Fibroblast of villous mesenchyme (primary cell): ENCODE measurements at places on chromosomes 1 and 21. TPM values are rescaled to one million over a fixed set of nuclear protein-coding genes. Genes with fewer than 3 reads are reported as not detected.

- DNase-seq = no peak
Observed at GRCh38 chr1:86389307-86389706, 6.8 kb downstream of the ODF2L start.

DNA sequence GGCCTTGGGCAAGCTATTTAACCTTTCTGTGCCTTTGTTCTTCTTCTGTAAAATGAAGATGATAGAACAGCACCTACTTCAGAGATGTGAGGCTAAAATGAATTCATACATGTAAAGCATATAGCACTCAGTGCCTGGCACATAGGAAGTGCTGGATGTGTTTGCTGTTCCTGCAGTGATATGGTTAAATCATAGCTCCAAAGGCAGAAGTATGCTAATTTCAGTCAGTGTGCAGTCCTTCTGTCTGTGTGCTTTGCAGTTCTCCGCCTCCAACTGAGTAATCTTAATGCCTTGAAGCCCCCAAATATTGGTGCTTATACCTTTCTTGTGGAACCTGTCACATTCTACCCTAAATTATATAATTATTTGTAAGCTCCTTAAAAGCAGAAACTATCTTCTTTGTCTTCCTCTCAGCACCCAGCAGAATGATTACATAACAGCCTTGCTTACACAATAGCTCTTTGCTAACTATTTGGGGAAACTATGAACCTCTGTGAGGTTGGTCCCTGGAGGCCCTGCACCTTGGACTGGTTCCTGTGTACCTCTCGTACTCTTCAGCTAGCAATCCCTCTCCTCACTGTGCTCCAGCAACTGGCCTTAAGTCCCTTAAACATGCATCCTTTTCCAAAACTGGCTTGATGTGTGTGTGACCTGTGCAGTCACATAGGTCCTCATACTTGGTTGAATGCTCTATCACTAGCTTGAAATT, 57.0 kb upstream of the CACYBP start:
- peak; percentile 23 for DNase-seq

DNA sequence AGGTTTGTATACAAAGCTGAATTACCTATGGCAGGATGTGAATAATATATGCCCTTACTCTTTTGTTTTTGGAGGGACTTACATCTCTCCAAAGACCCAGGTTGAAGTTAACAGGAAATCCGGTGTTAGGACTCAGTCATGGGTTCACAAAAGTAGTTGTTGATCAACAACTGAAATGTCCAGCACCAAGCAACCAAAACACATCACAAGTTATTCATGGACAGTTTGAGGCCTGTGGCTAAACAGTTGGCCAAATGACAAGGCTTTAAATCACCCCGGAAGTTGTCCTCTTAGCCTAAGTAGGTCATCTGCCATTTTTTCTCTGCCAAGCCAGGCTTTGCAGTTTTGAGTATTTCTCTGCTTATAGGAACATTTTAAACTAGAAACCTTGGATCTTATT, 89.9 kb downstream of the CD247 start:
- DNase-seq = peak; percentile 71

DNA sequence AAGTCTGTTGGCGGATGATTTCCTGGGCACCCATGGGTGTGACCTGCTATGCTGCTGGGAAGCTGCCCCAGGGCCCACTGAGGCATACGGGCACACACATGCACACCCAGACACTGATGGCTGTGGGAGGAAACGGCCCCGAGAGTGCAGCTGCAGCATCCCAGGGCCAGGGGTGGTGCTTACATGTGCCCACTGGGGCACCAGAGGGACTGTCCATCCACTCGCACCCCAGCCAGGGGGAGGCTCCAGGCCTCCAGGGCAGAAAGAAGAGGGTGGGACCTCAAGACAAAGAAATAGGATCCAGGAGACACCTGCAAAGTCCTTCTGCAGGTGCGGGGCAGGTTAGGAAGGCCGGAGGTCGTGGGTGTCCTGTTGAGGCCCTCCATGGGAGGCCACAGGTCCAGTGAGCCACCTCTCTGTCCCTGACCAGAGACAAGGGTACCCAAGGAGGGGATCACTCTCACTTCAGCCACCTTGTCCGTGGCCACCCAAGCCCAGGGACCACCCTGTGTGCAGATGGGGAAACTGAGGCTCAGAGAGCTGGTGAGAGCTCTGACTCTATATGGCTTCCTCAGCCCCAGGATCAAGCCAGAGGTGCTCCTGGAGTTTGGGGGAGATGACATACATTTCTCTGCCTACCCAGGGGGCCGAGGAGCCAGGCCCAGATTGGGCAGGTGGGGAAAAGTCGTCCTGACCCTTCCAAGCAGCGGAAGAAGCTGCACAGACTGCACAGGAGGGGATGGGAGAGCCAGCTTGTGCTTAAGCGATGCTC, 57.1 kb downstream of the WNT9A start:
- no peak for DNase-seq

The KLHDC9 gene
- 1.9 and 2.2 TPM in 2 replicates for total RNA-seq

GRCh38 chr1:112817555-112818373, 102.6 kb upstream of the PPM1J start:
- DNase-seq = no peak

The LCE2A gene
- 0.43 TPM in 1 of 2 replicates, not detected in the other for total RNA-seq

- DNase-seq = peak; percentile 8
Observed at GRCh38 chr1:202844935-202845334, 34.2 kb downstream of the PCAT6 start.

DNA sequence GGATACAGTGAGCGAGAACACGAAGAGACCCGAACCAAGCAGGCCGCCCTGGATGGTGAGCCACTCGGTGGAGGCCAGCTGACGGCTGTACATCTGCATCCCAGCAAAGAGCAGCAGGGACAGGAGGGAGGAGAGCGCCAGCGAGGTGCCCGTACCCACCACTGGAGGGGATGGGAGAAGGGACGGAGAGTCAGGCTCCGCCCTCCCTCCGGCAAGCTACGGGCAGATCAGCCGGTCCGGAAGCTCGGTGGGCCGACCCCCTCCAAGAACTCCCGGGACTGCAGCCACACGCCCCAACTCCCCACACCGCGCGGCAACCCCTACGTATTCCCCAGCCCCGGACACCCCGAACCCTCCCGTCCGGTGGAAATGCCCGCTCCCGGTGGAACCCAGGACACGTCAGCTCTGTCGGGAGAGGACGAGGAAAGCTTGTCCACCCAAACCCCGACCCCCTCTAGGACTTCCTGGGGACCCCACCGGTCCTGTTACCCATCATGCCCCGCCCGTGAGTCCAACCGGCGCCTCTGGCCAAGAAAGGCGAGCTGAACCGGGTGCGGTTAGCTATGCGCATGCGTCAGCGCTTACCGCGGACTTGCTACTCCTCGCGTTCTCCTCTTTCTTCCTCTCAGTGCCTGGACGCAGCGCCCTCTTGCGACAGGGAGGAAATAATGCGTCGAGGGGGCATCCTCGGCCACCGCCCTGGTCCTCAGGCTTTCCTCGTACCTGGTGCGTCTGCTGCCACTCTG, at the start of gene KRTCAP2:
KRTCAP2 (minus strand) TSS at position 573 of the 746 bp plus-strand sequence; CDS start at position 493, 80 bp downstream.
- DNase-seq = peak; percentile 95

The UBL4B gene
- total RNA-seq = under 0.01 TPM in 1 of 2 replicates, not detected in the other

DNA sequence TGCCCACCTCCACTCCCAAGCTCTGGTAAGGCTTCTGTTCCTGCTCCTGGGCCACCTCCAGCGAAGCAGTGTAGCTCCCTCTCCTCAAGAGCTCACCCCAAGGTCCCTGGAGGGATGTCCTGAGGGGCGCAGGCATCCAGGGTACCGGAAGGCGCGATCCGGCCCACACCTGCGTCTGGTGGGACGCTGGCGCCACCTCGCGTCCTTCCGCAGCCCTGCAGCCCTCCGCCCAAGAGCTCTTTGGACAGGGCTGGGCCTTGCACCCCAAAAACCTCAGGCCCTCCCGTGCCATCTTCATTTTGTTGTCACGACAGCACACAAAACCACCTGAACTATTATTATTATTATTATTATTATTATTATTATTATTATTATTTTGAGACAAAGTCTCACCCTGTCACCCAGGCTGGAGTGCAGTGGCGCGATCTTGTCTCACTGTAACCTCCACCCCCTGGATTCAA, 49.2 kb upstream of the PAX7 start:
- DNase-seq = no peak

DNA sequence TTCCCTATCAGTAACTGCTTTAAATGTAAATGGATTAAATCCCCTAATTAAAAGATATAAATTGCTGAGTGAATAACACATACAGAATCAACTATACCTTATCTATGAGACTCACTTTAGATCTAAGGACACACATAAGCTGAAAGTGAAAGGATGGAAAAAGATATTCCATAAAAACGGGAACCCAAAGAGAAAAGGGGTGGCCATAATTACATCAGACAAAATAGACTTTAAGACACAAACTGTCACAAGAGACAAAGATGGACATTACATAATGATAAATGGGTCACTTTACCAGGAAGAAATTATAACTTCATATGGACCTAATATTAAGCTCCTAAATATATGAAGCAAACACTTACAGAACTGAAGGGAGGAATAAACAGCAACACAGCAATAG, 59.2 kb downstream of the SLC25A24 start:
- no peak for DNase-seq

DNA sequence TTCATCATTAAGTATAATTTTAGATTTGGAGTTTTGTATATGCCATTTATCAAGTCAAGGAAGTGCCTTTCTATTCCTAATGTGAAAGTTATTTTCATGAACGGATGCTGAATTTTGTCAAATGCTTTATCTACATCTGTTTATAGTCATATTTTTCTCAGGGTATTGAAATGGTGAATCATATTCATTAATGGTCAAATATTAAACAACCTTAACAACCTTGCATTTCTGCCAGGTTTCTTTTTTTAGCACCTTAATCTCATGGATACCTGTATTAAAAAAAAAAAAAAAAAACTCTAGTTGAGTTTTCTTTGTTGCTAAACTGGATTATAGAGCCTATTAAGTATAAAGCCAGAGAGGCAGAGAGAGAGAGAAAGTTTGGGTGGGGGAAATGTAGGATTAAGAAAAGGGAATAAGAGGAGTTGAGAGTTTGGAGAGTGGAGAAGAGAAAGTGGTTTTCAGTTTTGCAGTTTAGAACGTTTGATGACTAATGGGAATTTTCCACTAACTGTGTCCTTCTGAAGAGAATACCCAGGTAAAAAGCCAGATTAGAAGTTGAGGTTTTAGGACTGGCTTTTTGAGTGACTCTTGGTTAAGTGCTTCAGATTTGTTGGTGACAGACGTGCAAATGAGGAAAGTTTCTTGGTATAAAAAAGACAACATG, 305.0 kb downstream of the HLX start:
- peak; percentile 22 for DNase-seq

The KCNJ9 gene
- not detected in 2 replicates for total RNA-seq

The AUNIP gene
- total RNA-seq = 2.9 and 3.5 TPM in 2 replicates

GRCh38 chr1:194241215-194241614, 1054.8 kb upstream of the B3GALT2 start:
- no peak for DNase-seq

GRCh38 chr1:117633936-117634335, 28.1 kb downstream of the TENT5C start:
- DNase-seq = no peak

- no peak for DNase-seq
Observed at GRCh38 chr1:226638608-226639007, 90.0 kb downstream of the STUM start.

DNA sequence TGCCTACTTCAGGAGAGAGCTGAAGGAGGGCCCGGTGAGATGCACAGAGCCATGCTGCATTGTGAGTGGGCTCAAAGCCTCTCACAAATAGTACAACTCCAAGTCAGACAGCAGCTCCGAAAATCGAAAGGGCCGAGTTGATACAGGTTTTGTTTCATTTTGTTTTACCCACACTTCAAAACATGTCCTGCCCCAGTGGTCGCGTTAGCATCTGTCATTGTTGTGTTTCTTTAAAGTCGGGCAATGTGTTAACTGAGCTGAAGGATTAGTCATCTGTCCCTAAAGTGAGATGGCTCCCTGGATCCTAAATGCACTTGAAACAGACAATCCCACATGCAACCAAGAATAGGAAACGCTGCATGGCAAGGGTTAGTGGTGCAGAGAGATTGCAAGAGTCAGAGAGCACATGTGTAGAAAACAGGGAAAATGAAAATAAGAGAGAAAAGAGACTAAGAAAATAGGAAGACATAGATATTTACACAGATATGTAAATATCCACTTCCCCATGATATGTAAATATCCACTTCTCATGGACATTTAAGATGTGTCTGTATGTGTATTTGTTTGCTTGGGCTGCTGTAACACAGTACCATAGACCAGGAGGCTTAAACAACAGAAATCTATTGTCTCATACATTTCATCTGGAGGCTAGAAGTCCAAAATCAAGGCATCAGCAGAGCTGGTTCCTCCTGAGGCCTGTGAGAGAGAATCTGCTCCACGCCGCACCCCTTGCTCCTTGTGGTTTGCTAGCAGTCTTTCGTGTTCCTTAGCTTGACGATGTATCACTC, 131.4 kb upstream of the RAB4A start:
- DNase-seq = no peak

GRCh38 chr1:156742017-156742416, 1.1 kb upstream of the MRPL24 start:
- no peak for DNase-seq

The GRHL3 gene
- not detected in 2 replicates for total RNA-seq

GRCh38 chr1:65177457-65177856, 29.5 kb downstream of the AK4 start:
- peak; percentile 34 for DNase-seq

- DNase-seq = no peak
Observed at GRCh38 chr1:4396551-4396950, 257.9 kb upstream of the AJAP1 start.

The IGSF9 gene
- not detected in 2 replicates for total RNA-seq

GRCh38 chr1:93347334-93347899, 1.7 kb downstream of the DR1 start:
- no peak for DNase-seq

GRCh38 chr1:184267747-184268146, 119.1 kb upstream of the C1orf21 start:
- DNase-seq = no peak

The PODN gene
- total RNA-seq = 8.7 and 9.1 TPM in 2 replicates

The C8B gene
- total RNA-seq = not detected in 2 replicates

The RCSD1 gene
- total RNA-seq = 0.64 and 1.3 TPM in 2 replicates

DNA sequence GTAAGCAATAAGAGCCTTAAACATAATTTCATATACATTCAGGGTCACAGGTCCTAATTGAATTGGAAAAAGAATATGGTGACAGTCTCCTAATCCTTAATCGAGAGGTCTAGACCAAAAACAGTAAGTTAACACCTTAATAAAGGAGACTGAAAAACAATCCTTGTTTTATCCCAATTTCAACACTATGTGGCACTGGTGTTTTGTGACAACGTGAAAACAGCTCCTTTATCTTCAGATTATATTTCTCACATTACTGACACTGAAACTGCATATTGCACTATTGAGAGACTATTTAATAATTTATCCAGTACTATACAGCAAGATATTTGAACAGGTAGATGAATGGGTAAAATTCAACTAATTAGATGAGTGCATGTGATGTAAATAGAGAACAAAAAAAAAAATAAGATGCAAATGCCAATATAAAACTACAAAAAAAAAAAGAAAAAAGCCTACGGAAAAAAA, 34.1 kb downstream of the TP53BP2 start:
- peak; percentile 57 for DNase-seq

GRCh38 chr1:154657556-154657955, 49.6 kb upstream of the ADAR start:
- DNase-seq = no peak

The SPAG17 gene
- total RNA-seq = 0.32 TPM in 1 of 2 replicates, not detected in the other
